BE2C (cell line): ENCODE measurements at places on chromosomes 12 and 14.

DNA sequence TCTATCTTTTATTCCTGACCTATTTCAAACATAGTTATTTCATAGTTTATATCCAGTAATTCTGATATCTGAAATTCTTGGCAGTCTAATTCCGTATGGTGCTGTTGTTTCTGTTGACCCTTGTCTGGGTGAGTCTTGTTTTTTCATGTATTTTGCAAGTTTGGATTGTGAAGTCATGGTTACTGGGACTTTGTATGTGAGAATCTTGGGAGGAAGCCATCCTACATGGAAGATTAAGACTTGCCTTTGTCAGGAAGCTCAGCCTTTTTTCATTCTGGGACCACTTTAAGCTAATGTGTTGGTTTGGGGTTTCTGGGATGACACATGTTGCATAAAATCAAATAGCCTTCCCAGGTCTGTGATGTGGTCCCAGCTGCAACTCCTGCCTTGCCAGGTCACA, 191.6 kb upstream of the E2F7 start:
- no peak for DNase-seq

- DNase-seq = no peak
These were observed 57.8 kb downstream of the GPR135 start for GRCh38 chr14:59407246-59408010.

- no peak for DNase-seq
These were observed 1.2 kb downstream of the ULK1 start for GRCh38 chr12:131895640-131896079.

GRCh38 chr14:101370593-101371569, 190.4 kb upstream of the DIO3 start:
- no peak for DNase-seq

- DNase-seq = no peak
These were observed 43.0 kb upstream of the CHPT1 start for GRCh38 chr12:101654442-101654841.

GRCh38 chr12:109489955-109490565, 12.6 kb downstream of the UBE3B start:
- DNase-seq = no peak

DNA sequence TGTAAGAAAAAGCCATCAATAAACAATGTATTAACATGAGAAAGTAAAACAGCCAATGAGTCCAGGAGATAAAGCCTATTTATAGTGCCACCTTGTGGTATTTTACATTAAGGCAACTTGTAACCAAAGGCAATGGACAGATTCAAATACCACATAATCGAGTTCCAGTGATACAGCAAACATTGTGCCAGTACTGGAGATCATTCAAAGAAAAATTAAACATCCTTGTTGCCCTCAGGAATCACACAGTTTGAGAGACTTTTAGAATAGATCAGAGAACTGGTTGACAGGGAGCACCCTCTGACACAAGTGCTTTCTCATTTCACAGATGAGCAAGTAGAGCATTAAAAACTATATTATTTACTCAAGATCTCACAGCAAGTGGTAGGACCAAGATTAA, 98.1 kb downstream of the DDHD1 start:
- no peak for DNase-seq

DNA sequence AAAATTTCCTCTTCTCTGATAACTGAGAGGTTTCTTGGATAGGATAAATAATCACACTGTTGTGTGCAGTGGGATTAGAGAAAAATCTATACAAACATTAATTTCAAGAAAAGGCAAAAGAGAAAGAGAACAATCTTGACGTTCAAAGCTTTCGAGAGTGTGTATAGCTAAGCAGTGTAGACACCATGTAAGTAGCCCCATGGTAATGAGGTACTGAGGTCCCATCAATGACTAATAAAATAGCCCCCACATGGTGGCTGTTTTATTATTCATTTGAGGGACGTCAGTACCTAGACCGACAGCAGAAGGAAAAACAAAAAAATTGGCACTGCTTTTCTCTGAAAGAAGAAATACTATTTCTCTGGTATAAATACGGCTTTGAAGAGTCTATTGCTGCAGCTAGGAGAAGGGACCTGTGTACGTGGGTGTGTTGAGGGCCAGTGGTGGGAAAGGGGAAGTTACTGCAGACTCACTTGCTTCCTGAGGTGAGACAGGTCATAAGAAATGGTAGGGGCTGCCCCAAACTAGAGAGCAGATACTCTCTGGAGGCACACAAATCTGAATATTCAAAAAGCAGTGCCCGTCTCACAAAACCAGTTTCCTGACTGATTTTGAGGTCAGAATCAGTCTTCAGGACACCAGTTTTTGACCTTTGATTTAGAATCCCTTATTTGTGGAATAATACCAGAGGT, 339.8 kb downstream of the EMP1 start:
- DNase-seq = no peak

DNA sequence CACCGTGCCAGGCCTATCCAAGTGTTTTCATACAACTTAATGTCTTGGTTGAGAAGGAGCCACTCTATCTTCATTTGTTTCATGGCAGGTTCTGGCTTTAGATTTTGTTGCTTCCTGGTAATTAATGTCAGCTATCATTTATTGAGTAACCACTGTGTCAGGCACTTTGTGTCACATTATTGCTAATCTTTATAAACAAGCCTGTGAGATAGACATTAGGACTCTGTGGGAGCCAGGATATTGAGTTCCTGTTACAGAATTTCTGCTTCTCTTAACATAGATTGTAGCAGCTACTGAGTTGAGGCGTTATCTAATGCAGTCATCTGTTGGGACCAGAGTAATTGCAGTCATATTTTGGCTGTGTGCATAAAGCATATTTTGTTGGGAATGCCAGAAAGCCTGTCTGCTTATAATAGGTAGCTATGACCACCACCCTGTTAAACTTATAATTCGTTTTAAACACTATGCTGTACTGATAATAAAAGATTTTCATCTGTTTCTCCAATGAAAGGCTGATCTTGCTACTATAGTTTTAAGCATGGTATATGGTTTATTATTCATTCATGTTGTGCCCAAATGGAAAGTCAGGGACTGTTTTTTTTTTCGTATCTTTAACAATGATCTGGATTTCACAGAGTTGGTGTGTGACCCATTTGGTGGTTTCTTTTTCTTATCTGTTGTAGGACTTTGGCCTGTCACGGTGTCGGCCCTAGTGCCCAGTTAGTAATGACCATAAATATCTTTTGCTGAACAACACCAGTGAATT, 432.6 kb downstream of the PCNX1 start:
- DNase-seq = no peak

- no peak for DNase-seq
These were observed 65.2 kb upstream of the HSPB8 start for GRCh38 chr12:119113496-119113986.

- DNase-seq = no peak
These were observed 451.2 kb downstream of the EGLN3 start for GRCh38 chr14:33499687-33500086.

DNA sequence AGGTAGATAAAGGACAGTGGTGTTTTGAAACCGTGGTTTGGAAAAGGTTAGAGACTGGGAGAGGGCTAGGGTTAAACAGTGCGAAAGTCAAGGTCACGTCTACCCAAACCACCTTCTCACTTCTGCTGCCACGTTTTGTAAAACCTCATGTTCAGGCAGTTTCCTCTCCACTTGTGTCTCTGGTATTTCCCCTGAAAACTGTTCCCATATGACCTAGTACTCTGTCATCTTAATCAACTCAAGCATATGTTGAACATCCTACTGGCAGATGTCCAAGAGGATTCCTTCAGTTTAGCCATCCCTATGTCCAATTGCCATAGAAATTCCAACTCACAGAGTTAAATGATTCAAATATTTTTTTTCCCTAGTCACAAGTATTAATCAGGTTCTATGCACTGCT, 17.4 kb downstream of the CLEC4C start:
- no peak for DNase-seq

DNA sequence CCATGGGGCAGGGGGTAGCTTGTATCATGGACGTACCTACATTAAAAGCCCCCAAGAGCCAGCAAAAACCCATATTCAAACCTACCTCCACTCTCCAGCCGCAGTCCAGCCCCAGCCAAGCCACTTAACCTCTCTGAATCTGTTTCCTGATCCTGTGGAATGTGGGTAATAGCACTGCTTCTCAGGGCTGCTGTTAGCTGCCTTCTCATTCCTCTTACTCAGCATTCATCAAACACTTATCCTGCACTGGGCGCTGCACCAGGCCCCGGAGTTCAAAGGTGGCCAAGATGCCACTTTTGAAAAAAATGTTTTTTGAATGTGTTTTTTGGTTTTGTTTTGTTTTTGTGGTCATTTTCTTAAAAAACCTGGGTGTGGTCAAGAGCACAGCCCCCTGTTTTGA, 237.4 kb downstream of the CHST11 start:
- no peak for DNase-seq

DNA sequence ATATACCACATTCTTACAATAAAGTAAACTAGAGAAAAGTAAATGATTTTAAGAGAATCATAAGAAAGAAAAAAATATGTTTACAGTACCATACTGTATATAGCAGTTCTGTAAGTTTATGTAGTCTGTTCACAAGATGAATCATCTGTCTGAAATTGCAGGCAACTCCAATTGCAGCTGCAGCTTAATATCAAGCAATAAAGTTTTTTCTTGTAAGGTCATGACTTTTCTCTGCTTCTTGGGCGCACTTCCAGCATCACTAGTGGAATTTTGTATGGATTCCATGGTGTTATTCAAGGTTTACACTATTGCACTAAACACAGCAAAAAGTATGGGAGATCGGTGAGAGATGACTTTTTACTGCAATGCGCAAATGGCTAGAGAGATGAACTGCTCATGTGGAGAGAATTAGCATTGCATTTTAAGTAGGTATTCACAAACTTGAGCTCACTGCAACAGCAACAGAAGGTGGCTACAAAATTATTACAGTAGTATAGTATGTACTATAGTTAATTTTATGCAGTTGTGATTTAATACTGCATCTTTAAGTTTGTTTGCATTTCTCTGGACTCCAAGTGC, 445.4 kb upstream of the OR4E1 start:
- no peak for DNase-seq

DNA sequence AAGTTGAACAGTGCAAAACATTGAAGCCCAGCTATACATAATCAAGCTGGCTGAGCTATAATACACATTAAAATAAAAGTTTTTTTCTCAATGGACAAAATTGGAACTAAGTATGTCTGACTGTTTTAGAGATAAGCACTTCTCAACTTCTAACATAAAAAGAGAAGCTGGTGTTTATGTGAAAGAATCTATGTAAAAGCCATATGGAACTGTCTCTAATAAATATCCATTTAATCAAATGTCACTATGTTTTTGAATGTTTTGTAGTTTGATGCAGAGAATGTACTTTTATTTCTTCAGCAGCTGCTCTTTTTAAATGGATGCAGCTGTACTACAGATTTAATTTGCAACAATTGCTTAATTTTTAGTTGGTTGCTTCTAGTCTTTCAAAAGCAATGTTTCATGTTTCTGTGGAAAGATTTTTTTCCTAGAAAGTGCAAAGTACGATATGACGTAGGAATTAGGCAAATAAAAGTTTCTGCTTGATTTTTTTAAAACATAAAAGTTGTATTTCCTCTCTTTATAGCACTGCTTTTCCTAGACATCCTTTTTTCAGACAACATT, 114.2 kb downstream of the PDE3A start:
- no peak for DNase-seq

DNA sequence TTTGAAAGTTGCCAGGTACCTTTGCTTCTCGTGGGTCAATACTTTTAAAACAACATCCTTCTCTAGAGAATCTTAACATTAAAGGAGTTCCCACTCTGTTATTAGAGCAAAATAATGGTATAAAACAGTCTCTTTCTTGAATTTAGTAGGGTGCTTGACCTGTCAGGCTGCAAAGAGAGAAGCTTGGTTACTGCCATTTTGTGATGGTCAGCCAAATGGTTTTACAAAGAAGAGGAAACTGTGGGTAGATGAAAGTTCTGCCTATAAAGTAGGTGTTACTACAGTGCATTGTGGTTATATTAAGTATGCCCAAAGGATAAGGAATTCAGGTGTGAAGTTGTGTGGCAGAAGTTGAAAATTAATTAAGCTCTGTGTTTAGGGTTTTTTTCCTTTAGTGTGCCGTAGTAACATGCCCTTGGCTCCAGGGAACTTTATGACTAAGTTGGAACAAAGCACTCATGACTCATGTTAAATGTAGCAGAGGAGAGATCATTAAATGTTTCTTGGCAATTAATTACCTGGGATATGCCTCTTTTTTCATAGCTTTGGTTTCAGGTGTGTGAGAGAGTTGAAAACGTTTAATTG, 354.0 kb upstream of the KITLG start:
- no peak for DNase-seq

DNA sequence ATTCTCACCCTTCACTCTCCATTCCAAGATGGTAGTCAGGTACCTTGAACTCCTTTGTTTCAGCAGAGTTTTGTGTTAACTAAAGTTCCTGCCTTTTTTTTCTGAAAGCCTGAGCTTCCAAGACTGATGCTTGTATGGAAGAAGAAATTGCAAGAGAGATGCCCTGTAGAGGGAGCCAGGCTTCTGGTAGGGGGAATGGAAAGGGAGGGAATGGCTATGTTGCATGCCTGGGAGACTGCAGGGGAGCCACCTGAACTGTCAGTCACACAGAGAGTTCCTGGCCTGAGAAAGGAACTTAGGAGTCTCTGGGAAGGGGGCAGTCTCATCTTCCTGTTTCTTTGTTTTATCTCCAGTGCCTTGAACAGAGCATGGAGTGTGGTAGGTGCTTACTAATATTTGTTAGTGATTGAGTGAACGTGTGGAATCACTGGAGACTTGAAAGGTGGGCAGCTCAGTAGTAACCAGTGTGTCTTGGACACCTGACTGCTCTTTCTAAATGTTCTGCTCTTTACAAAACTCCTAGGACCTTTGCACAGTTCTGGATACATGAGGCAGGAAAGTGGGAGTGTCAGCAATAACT, 132.2 kb downstream of the ANO4 start:
- peak; percentile 9 for DNase-seq

DNA sequence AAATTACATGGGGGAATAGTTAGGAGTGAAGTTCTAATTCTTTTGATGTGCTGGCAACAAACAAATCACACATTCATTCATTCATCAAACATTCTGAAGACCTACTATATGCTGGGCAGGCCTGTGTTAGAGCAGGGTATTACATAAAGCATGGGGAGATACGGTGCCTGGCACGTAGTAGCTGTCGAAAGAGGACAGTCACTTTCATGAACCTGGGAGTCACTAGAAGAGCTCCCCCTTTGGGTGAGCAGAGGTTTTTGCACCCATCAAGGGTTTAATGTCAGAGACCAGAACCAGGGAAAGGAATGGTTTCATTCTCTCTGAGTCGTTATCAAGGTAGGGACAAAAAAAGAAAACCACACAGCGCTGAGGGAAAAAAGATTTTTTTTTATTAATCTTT, 10.0 kb downstream of the LHX5 start:
- no peak for DNase-seq

DNA sequence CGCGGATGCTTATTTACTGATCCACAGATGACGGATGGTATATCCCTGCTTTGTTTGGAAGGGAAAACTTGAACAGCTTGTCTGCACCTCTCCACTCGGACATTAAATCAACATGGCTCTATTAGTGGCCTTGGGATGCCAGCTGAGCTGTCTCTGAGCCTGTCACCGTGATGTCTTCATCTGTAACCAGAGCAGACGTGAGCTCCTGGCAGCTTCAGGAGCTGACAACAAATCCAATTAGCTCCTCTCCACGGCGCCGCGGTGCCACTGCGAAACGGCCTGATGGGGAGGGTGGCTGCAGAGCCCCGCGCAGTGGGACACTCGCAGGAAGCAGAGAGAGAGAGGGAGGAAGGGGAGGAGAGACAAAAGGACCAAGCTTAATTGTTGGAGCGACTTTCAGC, 112.3 kb downstream of the PAPOLA start:
- peak; percentile 62 for DNase-seq
